ENCODE measurements at places on chromosomes 13 and 19.
A peak's percentile ranks its signal among the peaks of the same experiment; 100 is the strongest.

DNA sequence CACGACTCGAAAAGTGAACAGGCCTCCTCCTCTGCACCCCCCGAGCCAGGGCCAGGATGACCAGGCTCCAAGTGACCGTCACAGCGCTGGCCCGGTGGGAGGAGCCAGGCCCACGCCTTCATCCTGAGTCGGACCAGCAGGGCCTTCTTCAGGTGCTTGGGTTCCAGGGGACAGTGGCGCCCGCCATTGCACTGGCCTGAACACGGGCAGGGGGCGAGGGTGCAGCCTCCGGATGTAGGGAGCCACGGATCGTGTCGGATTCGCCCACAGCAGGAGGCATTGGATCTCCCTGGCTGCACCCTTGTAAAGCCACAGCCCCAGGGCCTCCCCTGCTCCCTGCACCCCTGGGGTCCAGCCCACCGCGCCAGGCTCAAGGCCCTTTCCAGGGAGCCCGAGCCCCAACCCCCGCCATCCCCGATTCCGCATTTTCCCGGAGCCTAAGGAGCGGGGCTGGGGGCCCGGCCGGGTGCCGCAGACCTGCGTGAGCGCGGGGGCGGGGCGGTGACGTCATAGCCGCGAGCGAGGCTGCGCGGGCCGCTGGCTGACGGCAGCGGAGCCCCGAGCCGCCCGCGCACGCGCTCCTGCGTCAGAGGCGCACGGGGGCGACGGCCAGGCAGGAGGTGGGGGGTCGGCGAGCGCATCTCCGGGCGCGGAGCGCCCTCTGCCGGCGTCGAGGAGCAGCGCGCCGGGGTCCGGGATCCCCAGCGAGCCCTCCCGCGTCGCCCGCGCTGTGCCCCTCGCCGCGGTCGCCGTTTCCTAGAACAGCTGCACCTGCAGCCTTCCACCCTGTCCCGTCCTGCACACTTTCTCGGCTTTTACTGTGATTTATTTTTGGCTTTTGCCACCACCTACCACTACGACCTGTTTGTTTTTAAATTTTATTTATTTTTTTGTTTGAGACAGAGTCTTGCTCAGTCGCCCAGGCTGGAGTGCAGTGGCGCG is 1.5 kb upstream of the ATP5F1D start:
- peak; percentile 83 for DNase-seq

GRCh38 chr13:59119475-59119874 is 1044.3 kb downstream of the DIAPH3 start:
- no peak for DNase-seq

- no peak for DNase-seq
These were observed 1.1 kb upstream of the LYL1 start for GRCh38 chr19:13103581-13104359.

GRCh38 chr13:28492569-28493367 is 2.2 kb downstream of the FLT1 start:
- no peak for DNase-seq

DNA sequence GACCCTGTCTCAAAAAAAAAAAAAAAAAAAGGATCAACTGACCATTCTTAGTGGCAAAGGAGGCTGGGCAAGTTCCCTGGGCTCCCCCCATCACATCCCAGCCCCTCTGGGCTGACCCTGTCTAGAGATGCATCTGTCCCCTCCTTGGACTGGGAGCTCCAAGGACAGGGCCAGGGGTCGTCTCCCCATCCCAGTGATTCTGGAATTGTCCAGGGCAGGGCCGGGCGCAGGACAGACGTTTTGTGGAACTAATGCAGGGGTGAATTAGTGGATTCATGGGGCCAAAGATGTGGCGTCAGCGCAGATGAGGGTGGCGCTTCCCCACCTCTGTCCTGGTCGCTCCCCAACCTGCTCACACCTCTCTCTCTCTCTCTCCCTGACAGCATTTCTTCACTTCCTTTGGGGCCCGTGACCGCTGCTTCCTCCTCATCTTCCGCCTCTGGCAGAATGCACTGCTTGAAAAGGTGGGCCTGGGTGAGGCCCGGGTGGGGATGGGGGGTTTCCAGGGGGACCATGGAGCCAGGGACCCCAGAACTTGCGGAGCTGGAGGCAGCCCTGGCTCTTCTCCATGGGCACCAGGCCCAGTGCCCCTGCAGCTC is 11.1 kb downstream of the GRAMD1A start:
- no peak for DNase-seq

DNA sequence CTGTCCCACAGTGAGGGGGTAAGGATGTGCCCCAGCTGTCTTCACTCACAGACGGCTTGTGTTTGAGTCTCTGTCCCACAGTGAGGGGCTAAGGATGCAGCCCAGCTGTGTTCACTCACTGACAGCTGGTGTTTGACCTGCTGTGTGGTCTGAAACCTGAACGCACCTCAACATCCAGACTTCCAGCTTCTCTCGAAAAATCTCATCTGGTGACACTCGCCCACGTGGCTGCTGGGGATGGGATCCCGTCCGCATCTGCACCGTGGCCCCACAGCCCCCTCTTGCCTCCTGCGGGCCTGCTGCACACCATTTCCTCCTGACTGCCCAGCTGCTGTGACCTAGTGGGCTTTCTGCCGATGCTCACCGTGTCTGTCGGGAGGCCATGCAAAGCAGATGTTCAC is 27.3 kb downstream of the CHAF1A start:
- no peak for DNase-seq

- DNase-seq = no peak
These were observed 247.4 kb downstream of the OXGR1 start for GRCh38 chr13:96746886-96747285.

DNA sequence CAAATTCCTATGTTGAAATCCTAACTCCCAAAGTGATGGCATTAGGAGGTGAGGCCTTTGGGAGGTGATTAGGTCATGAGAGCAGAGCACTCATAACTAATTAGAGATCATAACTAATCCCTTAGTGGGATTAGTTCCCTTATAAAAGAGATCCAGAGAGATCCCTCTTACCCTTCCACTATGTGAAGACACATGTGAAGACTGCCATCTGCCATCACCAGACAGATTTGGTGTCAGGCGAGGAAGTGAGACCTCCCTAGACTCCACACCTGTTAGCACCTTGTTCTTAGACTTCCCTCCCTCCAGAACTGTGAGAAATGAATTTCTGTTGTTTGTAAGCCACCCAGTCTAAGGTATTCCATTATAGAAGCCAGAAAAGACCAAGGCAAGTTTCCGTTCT is 112.2 kb downstream of the NDFIP2 start:
- DNase-seq = no peak

DNA sequence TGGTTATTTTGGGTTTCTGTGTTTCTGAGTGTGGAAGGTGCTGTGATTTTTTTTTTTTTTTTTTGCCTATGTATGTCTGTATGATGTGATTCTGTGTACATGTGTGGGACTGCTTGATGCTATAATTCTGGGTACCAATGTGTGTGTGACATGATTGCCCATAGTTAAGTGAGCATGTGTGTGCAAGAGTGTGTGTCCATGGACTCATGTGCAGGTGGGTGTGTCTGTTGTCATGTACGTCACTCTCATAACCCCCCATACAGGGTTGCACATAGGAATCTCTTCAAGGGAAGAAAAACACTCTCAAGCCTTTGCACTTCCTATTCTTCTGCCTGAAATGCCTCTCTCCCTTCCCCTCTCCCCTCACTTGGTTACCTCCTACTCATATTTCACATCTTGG is 2.5 kb upstream of the PPP5C start:
- no peak for DNase-seq

- DNase-seq = no peak
These were observed 70.2 kb downstream of the SPACA7 start for GRCh38 chr13:112446347-112446861.

DNA sequence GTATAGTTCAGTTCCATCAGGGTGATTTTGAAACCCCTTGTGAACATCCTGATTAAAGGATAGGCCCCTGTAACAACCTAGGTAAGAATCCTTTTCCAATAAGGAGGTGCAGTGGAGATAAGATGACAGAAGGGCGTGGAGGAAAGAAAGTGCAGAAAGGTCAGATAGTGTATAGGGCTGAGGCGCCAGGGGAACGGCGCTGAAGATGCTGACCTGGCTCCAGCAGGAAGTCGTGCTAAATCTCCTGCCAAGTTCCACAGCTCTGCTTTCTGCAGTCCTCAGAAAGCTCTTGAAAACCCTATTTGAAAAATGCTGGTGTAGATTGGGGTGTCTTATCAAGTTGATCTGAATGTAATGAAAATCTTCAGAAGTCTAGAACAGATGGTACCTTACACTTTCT is 221.7 kb downstream of the COG6 start:
- no peak for DNase-seq

GRCh38 chr19:6887316-6887715 is at the start of gene ADGRE1:
Gene ADGRE1, plus strand, starts transcription at chr19:6887579. Its CDS starts 30 bp downstream, at chr19:6887609.
- DNase-seq = no peak

GRCh38 chr13:79966493-79966895 is 374.4 kb downstream of the SPRY2 start:
- no peak for DNase-seq

DNA sequence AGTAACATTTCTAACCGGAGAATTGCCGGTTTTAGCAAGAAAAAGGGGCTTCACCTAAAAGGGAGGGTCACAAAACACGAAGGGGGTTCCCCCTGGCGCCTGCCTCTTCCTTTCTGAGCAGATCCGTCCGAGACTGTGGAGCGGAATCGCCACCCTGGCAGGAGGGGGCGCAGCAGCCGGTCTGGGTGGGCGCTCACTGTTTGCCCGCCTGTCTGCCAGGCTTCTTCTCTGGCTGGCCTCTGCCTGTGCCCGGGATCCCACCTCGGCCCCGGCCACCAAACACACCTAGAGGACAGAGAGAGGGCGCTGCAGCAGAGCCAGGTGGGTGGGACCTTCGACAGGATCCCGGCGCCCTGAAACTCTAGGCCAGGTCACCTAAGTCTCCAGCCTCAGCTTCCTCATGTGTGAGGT is 15.6 kb downstream of the LSM4 start:
- no peak for DNase-seq

GRCh38 chr13:35881360-35881759 is 249.8 kb downstream of the DCLK1 start:
- DNase-seq = no peak

- no peak for DNase-seq
These were observed 7.2 kb downstream of the SYNGR4 start for GRCh38 chr19:48371367-48371766.

GRCh38 chr13:51906581-51906980 is 44.8 kb downstream of the CCDC70 start:
- peak; percentile 10 for DNase-seq

DNA sequence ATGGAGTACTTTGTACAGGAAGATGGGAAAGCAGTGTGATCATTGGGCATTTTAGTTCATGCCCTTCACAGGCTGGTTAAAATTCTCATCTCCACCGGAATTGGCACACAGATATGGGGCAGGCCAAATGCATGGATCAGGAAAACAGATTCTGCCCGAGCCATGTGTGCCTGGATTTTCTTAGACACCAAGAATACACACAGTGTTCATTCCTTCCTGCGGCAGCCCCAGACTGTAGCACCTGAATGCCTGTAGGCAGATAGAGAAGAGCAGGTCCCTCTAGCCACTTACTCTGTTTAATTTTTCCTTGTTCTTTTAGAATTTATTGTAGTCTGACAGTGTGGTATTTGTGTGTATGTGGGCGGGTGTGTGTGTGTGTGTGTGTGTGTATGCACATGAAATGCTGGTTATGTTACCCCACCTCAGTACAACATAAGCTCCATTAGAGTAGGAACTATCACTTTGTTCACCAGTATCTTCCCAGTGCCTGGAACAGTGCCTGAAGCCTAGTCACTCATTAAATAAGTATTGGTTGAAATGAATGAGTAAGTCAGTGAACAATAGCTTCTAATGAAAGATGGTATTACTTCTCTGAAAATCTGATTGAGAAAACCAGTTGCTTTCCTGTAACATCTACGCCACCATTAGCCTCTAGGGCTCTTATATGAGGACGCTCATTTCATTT is 41.7 kb downstream of the FRY start:
- DNase-seq = no peak

GRCh38 chr19:1488282-1488601 is 1.9 kb downstream of the PCSK4 start:
- no peak for DNase-seq

GRCh38 chr13:70502944-70503343 is 394.7 kb upstream of the KLHL1 start:
- DNase-seq = no peak

- DNase-seq = peak; percentile 86
These were observed 866 bp upstream of the ZSWIM4 start for GRCh38 chr19:13794398-13794756.

GRCh38 chr19:13826652-13827235 is 31.5 kb downstream of the ZSWIM4 start:
- no peak for DNase-seq

DNA sequence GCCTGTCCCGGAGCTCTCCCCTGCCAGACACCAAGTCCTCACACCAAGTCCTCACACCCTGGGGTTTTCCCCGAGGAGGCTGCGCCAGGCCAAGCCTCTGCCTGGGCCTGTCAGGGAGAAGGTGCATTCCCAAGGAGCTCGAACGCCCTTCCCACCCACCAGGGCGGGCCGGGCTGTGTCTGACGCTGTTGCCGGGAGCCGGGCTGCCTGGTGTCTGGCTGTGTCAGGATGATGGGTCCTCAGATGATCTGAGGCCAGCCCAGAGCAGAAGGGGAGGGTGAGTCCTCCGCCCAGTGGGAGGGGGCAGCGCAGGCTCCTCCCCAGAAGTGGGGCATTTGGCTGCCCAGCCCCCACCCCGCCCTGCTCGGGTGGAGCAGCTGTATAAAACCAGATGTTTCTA is 2.3 kb upstream of the HAS1 start:
- DNase-seq = no peak

GRCh38 chr13:49563516-49563915 is 21.8 kb downstream of the RCBTB1 start:
- DNase-seq = no peak

GRCh38 chr19:17803264-17803896 is 8.4 kb downstream of the B3GNT3 start:
- no peak for DNase-seq

GRCh38 chr13:44107357-44108121 is 227.8 kb downstream of the LACC1 start:
- no peak for DNase-seq

DNA sequence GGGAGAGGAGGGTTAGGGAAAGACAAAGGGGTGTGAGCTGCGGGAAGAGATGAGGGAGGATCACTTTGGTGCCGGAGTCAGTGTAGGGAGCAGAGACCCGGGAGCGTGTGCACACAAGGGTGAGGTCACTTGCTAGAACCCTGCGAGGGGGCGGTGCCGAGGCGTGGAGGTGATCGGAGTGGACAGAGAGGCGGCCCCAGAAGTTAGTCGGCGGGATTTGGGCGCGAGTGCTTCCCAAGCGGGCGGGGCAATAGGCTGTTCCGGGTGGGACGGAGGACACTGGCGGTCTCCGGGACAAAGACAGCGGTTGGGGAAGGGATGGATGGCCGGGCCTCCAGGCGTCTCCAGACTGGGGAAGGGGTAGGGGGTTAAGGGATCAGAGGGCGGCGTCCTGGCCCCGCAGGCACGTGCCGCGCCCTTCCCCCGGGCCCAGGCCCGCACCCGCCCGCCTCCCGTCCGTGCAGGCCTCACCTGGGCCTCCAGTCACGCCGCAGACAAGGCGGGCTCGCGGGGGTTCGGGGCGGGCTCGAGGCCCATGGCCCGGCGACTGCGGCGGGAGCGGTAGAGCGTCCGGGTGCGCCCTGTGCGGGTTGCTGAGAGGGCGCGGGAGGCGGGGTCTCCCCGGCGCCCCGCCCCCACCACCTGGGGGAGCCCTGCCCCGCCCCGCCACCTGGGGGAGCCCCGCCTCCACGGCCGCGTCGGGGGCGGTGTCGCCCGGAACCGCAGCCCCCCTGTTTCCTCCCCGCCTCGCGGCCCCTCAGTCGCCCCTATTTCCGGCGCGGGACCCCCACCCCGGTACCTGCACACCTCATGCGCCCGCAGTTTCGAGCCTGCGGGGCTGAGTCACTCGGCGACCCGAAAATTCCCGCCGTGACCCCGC is at the start of gene LPAR2:
Gene LPAR2, minus strand, starts transcription at position 600 of the 880 bp plus-strand sequence. CDS start 945 bp downstream, outside the sequence.
- peak; percentile 73 for DNase-seq
